ENCODE measurements at places on chromosomes 3 and 15.

DNA sequence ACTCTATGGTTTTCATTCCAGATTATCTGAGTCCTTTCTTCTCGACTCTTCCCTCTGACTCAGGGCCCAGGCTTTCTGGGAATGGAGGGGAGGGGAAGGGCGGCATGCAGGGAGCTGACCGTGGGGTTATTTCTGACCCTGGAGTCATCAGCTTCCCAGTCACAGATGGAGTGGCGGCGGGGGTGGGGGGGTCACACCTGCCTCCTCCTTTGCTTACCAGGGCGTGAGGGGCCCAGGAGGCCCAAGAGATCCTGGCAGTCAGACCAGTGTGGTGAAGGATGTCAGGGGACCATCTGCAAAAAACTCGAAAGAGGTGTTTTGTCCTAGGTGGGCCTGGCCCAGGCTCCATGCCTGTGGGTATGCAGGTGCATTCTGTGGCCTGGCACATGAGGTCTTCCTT, 996 bp upstream of the XIRP1 start:
- DNase-seq, result no peak

GRCh38 chr3:58629629-58630028, 36.9 kb downstream of the FAM3D start:
- no peak for DNase-seq

DNA sequence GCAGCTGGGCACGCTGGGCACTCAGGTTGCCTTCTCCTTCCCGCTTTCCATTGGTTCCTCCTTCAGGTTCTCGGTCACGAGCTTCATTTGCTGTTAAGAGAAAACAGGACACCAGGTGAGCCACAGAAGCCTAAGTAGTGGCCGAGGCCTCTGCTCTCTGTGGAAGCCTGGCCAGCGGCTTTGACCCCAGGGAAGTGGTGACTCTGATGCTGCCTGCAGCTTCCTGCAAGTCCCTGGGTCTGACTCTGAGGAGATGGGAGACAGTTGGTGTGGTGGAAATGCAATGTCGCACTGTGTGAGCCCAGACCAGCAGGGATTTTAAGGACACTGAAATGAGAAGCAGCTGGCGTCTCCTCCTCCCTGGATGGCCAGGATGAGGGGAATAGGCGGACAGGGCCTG, 80.5 kb downstream of the SNRK start:
- no peak for DNase-seq

DNA sequence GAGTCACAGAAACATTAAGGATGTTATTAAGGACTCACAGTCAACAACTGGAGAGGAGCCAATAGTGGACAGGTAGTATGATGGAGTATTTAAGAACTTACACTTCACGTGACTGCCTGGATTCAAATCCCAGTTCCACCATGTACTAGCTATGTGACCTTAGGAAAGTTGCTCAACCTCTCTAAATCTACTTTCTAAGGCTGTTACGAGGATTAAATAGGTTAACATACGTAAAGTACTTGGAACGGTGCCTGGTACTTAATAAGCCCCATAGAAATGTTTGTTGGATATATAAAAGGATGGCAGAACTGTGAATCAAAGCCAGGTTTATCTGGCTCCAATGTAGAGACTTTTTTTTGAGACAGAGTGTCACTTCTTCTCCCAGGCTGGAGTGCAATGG, 24.4 kb downstream of the THRB start:
- DNase-seq, result no peak

GRCh38 chr3:101701696-101702634, 15.4 kb upstream of the RPL24 start:
- DNase-seq, result no peak

DNA sequence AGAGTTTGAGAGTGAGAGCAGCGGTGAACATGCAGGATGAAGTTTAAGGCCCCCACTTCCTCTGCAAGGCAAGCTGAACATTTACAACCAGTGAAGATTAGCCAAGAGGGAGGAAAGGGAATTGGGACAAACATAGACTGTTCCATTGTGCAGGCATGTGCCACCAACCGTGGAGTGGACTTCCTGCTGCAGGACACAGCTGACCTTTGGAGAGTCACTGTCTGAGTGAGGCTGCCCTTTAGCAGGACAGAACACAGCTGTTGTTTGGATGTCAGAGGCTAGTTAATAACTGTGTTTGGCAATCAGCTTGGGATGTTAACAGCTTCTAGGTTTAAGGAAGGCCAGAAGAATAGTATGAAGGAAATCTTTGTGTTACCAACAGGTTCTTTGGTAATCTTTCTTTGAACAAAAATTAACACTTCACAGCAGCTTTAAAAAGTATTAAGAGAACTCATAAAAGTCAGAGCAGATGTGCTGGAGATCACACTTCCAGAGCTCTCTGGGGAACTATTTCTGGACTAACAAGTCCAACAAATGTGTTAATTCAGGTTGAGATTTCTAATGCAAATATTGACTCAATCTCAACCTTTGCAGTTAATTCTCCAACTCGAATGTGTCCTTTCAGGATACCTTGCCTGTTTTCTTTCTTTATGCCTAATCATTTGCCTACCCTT, 31.4 kb downstream of the CTDSPL start:
- no peak for DNase-seq

- DNase-seq, result no peak
Observed at GRCh38 chr15:70410371-70410985, 312.8 kb upstream of the TLE3 start.

Measured in astrocyte of the cerebellum (primary cell).